ENCODE measurements at places on chromosomes 6 and 20.

- no peak for DNase-seq
These were observed 4.5 kb downstream of the TMEM14A start for GRCh38 chr6:52675372-52675771.

DNA sequence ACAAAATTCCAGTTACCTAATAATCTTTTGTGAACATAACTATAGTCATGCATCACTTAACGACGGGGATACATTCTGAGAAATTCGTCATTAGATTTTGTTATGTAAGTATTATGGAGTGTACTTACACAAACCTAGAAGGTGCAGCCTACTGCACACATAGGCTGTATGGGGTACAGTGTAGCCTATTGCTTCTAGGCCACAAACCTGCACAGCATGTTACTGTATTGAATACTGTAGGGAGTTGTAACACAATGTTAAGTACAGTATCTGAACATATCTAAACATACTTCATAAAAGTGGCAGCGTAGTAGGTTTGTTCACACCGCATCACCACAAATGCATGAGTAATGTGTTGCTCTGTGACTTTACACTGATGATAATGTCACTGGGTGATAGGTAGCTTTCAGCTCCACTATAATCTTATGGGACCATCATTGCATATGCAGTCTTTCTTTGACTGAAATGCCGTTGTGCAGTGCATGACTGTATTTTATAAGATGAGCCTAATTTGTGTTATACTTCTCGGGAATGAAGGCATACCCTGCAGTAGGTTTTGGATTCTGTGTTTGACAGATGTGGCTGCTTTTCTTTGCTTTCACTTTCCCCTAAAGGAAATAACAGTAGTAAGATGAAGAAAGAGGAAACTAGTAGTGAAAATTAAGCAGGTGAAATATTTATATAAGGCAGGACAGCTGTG lies 365.6 kb downstream of the FARS2 start:
- no peak for DNase-seq

GRCh38 chr6:156822747-156823206 lies 45.6 kb downstream of the ARID1B start:
- DNase-seq = no peak

DNA sequence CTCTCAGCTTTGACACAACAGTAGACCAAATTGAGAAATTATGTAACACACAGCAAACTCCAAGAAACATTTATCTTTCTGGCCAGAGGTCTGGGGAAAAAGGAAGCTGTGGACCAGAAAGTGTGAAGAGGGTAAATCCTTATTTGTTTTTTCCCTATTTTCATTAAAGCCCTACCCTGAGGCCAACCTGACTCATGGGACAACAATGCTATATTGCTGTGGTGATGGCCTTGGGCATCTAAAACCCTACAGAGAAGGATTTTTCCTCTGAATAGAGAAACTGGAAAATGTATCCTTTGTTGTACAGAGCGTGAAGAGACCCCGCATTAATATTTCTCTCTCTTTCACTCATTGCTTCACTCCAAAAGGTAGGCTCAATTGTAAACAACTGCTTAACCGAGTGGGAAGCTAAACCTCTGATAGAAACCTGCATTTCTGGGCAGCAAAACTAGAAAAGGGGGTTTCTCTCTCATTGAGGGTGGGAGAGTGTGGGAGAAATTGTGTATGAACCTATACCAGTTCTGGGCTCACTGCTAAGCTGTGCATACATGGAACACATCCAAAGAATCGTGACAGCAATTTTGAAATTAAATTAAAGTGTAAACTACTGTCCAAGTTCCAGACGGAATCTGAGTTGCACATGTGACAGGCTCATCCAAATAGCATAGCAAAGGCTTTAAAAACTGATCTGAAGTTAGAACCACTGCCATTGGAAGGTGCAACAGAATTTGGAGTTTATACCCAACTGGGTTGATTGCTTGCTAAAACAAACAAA lies 175.5 kb downstream of the CLVS2 start:
- no peak for DNase-seq

DNA sequence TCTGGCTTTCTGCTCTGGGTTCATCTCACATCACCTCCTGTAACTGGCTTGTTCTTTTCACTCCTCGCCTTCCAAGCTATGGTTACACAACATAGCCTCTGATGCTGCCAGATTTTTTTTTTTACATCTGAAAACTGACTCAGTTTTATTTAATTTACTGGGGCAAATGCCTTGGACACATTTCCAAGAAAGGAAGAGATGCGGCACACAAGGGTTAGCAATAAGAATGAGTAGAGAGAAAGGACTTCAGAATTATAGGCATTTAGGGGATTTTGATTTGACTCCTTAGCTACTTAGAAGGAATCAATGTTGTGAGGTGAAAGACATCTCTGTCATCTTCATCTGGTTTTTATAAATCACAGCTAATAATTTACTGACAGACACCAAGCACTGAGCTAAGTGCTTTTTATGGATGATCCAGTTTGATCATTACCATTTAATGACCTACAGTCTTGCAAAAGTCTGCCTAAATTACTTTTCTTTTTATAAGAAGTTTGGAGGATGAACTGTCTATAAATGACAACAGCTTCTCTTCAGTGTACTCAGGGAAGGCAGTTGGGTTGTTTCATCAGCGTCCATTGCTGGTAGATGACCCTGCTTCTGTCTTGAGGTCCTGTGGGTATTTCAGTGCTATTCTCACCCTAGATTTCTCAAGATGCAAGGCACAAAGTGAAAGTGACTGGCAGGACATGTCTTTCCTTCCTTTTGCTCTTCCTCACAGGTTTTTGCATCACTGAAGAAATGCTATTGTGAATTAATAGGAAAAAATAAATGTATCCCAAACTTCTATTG lies 31.1 kb downstream of the LAMA4 start:
- DNase-seq = no peak

DNA sequence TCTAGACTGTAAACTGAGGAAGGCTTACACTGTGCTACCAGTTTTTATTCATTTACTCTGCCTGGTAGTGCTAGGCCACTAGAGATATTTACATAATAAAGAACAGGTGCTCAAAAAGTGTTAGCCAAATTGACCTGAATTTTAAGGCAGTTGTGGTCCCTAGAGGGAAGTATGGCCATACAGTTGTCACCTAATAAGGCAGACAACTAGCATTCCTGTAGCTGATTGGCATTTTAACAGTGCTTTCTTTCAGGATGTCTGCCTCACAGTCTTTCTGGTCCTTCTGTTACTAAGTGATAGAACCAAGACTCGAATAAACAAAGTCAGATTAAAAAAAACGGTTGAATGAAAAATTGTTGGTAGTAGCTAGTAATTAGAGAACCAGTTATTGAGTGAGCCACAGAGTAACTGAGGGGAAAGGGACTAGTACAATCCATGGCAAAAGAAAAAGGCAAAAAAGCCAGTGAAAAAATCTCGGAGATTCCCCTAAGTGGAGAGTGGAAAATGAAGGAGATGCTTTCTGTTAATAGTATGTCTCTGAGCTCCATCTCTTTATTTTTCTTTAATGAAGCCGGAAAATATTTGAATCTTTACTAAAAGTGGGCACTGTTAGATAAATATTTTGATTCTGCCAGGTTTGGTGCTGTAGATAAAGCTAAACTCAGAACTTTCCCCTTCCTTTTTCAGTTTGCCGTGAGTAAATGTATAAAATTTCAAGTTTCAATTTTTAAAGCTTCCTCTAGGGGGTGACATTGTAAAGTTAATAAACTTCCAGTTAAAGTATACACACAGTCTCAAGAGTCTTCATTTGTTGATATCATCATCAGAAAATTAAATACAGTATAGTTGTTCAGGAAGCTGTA lies 9.1 kb downstream of the VTA1 start:
- no peak for DNase-seq

GRCh38 chr20:22821081-22821727 lies 213.9 kb upstream of the SSTR4 start:
- no peak for DNase-seq

- no peak for DNase-seq
These were observed 684 bp upstream of the DNAH8 start for GRCh38 chr6:38714239-38715015.

DNA sequence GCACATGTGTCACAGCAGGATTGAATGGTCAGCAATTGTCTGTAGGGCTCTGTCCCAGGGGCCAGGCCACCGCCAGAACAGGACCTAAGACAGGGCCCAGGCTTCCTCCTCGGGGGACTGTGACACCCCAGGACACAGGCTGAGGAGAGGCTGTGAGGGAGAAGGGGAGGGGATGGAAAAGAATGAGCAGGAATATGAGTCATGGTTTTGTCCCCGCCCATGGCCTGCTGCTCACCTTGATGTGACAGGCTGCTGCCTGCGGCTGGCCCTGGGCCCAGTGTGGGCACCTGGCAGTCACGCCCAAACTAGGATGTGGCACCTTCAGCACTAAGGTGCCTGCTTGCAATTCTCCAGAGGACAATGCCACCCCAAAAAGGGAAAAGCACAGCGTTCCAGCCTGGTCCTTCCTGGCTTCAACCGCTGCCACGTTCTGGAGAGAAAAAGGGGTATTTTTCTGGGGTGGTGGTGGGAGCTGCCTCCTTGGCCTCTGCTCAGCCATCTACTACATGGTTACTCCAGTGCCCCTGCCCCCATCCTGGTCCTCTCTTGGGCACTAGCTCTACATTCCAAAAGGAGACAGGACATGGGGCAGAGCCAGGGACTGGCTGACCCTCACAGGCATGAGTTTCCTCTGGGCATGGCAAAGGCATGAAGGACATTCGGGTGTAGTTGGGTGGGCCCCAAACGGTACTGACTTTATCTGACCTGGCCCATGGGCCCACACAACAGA lies 93.4 kb downstream of the SLC22A23 start:
- DNase-seq = no peak

DNA sequence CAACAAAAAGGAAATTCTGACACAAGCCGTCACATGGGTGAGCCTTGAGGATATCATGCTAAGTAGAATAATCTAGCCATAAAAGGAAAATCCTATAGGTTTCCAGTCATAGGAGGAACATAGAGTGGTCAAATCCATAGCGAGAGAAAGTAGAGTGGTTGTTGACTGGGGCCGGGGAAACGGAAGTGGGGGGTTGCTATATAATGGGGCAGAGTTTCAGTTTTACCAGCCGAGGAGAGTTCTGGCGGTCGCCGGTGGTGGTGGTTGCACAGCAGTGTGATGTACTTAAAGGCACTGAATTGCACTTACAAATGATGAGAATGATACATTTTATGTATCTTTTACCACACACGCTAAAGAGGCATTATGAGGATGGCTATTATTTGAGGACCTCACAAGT lies 4.9 kb downstream of the GPR31 start:
- no peak for DNase-seq

- no peak for DNase-seq
These were observed 98.5 kb downstream of the INSM1 start for GRCh38 chr20:20466341-20466879.

- DNase-seq = no peak
These were observed 26.4 kb upstream of the SLC9A8 start for GRCh38 chr20:49786196-49786595.

DNA sequence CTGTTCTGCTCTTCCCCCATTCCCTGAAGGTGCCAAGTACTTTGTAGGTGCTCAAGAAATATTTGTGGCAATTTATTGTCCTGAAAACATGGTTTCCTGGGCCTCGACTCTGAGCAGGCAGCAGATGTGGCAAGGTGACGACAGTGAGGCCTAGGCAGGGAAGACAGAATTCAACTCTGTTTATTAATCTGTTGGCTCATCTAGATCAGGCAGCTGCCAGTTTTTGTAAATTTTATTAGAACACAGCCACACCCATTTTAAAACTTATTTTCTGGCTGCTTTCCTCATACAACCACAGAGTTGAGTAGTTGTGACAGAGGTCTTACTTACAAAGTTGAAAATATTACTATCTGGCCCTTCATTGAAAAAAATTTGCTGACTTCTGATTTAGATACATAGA lies 24.5 kb downstream of the MAPK14 start:
- no peak for DNase-seq

DNA sequence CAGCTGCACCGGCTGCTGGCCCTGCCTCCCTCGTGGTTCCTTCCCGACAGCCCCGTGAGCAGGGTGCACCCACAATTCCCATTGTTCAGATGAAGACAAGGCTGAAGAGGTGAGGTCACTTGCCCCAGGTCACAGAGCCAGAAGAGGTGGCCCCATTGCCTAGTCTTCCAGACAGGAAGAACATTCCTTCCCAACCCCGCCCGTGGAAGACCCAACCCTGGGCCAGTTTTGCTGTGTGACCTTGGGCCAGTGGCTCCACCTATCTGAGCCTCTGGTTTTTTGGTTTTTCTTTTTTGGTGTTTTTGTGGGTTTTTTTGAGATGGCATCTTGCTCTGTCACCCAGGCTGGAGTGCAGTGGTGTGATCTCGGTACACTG lies 61.7 kb downstream of the RIPOR3 start:
- DNase-seq = no peak

DNA sequence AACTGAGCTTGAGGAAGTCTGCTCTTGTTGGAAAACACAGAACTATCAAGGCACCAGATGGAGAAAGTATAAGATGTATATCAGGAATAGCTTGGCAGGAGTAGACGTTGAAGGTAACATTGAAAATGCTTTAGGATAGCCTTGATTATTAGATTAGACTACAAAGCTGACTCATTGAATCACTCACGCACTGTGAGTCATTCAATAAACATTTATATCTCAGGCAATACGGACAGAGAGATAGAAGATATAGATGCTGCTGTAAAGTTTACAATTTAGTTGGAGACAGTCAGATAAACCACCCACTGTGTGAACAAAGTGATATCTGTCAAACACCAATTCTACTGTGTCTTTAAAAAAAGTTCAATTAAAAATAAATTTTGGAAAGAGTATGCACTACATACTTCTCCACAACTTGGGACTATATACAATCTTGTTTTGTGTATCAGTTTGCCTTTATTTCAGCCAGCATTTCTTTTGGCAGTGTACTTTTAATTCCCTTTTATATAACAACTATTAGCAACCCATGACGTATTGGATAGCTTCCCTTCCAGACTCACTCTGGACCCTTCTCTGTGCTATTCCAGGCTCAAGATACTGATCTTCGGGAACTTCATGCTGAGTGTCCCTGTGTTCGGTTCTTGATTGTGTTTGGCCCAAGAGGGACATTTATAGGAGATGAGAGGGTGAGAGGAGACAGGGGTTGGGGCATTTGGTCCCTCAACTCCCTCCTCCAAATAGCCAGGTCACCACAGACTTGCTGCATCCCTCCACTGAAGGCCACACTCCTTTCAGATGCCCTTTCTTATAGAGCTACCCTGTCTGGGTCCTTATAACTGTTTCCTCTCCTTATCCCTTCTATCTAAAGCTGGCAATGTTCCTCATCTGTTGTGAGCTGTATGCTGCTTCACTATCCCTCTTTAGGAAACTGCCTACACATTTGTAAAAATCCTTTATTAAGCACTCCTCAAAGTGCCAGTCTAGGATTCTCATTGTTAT lies 176.6 kb upstream of the PTPRK start:
- no peak for DNase-seq

Measured in hypothalamus (tissue), 51 donors.